NCI-H1436 treated with DMSO at 0.1 percent for 48 hours (cell line): ENCODE measurements at places on chromosomes 7 and 10.

DNA sequence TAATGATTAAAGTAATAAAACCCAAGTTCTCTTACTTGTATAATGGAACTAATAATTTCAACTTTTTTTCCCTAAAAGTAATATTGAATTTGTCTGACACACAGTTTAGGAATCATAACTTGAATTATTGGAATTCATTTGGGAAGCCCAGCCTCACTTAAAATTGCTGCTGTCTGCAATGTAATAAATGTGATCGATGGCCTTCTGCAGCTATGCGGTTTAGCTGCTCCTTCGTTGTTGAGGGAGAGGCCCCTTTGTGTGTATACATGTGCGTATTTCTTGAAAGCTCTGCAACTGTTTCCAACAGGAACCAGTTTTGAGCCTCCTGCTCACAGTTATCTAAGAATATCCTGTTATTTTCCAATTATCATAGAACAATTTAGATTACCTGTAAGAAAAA lies 152.5 kb downstream of the AKR1D1 start:
- DNase-seq: no peak

- DNase-seq: no peak
Observed at GRCh38 chr7:19062216-19062615, 55.2 kb downstream of the TWIST1 start.

DNA sequence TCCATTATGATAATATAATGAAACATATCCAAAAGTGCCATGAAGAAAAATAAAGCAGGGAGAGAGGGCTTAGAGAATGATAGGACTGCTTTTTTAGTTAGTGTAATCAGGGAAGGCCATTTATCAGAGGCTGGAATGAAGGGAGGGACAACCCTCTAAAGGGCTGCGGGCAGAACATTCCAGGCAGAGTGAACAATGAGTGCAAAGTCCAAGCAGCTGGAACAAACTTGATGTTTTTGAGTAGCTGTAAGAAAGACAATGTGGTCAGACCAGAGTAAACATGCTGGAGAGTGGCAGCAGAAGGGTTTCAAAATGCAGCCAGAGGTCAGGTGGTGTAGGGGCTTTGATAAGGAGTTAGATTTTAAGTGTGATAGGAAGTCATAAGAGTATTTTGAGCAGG lies 65.6 kb upstream of the CCDC6 start:
- no peak for DNase-seq

DNA sequence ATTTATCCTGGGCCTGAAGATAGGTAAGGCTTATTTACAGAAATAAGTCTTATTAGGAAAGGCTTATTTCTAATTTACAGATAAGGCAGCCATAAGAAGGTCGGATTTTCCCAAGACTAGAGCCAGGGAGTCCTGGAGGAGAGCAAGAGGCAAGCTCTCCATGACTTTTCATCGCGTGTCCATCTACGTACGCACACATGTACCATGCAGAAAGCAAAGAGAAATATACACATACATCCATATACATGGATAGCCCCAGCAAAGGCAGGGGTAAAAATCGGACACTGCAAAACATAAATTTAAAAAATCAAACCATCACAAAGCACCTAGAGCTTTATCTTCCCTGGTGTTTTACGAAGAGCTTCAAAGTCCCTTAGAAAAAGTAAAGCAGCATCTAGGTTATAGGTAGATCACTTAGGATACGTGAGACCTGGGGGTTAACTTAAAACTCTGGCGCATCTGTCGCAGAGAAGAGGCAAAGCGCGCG lies 25.8 kb upstream of the ZRANB1 start:
- DNase-seq: no peak

DNA sequence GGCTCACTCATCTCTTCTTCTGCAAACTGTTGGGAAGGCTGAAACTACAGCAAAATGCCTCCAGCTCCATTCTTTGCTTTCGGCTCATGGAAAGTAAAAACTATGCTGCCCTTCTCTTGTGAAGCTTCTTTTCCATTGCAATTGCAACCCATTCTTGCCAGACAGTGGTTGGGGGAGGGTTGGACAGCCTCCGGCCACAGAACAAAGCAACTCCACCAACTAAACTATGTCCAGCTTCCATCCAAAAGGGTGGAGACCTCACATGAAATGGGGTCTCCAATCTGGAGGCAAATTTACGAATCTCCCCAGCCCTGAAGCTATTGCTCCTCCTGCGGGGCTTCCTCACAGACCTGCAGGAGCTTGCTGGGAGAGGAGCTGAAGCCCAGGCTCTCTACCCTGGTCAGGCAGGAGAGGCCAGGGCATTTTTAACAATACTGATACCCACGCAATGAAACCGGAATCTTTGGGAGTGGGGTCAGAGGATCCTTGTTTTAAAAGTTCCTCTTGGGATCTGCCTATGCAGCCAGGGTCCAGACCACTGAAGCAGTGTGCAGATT lies 549 bp downstream of the GPNMB start:
- no peak for DNase-seq

DNA sequence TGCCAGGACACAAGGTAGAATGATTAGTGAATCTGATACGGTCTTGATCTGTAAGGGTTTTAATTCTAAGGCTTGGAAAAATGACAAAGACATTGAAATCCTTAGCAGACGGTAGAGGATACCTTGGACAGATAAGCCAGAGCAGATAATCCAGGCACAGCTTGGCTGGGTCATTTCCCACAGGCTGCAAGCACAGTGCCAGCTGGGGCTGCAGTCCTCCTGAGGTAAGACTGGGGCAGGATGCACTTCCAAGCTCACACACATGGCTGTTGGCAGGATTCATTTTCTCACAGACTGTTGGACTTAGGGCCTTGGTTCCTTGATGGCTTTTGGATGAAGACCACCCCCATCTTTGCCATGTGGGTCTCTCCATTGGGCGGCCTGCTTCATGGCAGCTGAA lies 63.2 kb upstream of the BMPER start:
- no peak for DNase-seq
